Karpas-422 (cell line): ENCODE measurements at places on chromosomes 3 and 15. TPM values are rescaled to one million over a fixed set of nuclear protein-coding genes. Genes with fewer than 3 reads are reported as not detected.

DNAH12 gene
- total RNA-seq: 0.43 TPM in 1 of 2 replicates, not detected in the other

DNA sequence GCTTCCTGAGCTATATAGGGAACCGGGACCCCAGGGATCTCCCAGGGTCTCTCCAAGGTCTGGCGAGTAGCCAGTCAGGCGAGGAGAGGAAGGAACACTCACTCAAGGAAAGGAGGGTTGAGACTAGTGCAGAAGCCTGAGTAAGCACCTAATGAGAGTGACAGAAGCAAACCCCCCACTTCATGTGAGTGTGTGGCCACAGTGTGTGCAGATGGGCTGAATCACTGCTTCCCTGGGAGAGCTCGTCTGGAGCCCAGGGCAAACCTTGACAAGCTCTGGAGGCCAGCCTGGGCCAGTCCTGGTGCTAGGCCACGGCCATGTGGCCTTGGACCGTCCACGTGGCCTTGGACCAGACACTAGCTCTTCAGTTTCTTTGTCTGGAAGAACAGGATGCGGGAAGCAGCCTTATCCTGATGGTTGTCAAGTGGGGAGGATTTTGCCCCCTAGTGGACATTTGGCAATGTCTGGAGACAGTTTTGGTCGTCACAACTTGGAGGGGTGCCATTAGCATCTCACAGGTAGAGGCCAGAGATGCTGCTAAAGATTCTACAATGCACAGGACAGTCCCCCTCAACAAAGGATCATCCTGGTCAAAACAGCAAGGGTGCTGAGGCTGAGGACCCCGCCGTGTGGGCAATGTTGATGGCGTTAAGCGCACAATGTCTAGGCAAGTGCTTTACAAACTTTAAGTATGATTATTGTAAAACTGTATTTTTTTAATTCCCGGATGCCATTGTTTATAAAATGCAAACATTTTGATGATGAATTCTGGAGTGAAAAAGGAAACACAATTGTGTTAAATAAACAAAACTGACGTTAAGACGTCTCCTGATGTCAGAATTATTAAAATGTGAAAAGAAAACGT lies 34.8 kb upstream of the CTSH start:
- H3K27ac ChIP-seq: peak overlapping the region; percentile 81
- DNase-seq: peak; percentile 88
- H3K4me1 ChIP-seq: peaks cover 43% of the 10 kb centered on the region
- no peaks in the 10 kb centered on the region for H3K36me3 ChIP-seq
- no peaks in the 10 kb centered on the region for H3K27me3 ChIP-seq
- H3K4me3 ChIP-seq: peak overlapping the region; percentile 64

DNA sequence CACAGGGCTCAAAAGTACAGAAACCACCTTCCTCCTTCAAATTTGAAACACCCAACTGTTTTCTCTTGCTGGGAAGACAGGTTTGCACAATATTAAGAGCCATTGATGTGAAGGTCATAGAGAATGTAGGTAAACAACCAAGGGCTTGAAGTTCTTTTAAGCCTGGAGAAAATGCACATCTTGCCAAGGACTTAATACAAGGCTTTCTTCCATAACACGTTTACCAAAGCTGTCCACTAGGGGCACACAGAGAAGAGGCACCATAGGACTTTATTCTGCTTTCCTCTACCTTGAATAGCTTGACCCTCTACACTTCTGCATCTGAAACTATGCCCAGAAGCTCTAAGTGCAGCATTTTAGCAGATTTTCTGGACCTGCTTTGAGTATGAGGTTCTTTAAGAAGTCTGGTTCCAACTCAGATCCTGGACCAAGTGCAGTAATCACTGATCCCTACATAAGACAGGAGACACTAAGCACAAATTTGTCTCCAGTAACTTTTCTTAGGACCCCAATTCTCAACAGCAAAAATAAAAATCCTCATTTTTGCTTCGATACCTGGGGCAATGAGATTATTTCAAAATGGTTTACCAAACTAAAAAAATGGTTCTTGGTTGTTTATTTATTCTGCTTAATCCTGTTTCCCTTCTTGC lies 138.0 kb downstream of the FBN1 start:
- H3K27ac ChIP-seq: no peak overlapping the region
- H3K27me3 ChIP-seq: no peaks in the 10 kb centered on the region
- no peaks in the 10 kb centered on the region for H3K36me3 ChIP-seq
- DNase-seq: peak; percentile 80
- no peak overlapping the region for H3K4me3 ChIP-seq

DNA sequence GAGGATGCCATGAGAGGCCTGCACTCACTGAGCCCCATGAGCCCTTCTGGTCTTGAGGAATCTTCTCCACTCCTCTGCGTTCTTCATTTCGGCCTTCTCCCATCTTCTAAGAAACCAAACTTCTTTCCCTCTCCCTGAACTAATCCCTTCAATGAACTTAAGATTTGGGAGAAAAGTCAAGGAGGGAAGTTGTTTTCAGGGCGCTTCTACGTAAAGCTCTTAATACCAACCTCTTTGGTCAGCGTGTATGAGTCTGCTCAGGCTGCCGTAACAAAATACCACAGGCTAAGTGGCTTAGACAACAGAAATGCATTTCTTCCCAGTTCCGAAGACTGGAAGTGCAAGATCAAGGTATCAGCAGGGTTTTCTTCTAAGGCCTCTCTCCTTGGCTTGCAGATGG lies 13.8 kb upstream of the PSMD6 start:
- no peak overlapping the region for H3K27ac ChIP-seq
- peaks cover 30% of the 10 kb centered on the region for H3K4me1 ChIP-seq
- H3K36me3 ChIP-seq: no peaks in the 10 kb centered on the region
- no peaks in the 10 kb centered on the region for H3K27me3 ChIP-seq

DNA sequence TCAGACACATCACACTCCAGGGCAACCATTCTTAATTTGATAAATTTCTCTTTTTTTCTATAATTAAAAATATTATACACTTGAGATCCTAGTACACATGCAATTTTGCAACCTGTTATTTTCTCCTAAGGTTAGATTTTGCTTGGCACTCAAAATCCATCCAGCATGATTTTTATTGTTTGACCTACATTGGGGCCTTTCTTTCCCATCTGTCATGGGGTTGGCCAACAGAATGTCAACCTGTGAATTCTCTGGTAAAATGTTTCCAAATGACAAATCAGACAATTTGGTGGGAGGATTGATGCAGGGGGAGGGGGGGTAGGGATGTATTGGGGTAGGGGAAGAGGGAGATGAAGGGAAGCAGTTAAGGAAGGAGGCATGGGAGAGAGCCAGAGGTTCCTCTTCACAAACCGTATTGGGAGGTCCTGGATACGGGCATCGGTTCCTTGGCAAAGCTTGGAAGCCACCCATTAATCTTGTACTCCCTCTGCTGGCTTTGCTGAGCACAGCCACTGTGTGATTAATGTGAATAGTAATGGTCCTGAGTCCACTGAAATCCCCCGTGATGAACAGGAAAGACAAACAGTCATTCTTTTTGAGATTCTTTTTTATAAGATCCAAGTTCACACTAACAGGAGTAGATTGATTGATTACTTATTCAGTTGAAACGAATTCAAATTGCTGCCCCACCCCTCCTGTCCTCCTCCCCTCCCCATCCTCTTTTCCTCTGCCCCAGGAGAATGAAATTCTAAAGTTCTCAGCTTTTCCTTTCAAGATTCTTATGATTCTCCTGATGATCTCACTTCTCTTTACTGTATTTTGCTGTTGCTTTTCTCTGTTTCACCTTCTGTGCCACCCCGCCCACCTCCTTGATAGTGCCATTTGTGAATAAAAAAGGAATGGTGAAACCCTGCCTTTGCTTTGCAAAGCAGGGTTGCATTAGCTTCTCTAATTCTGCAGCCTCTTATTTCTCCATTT lies 82.2 kb upstream of the SLC25A26 start:
- peaks cover 4% of the 10 kb centered on the region; the same call in 1 of the 2 replicates for H3K4me1 ChIP-seq
- peak; percentile 59 for DNase-seq
- no peaks in the 10 kb centered on the region for H3K27me3 ChIP-seq
- no peaks in the 10 kb centered on the region for H3K36me3 ChIP-seq
- no peak overlapping the region for H3K27ac ChIP-seq

- DNase-seq: no peak
- H3K27me3 ChIP-seq: no peaks in the 10 kb centered on the region
- no peaks in the 10 kb centered on the region for H3K36me3 ChIP-seq
- no peaks in the 10 kb centered on the region for H3K4me1 ChIP-seq
- no peak overlapping the region for H3K27ac ChIP-seq
These were observed 78.1 kb upstream of the LMOD3 start for GRCh38 chr3:69200384-69201068.

LRRC2 gene
- not detected in 2 replicates for total RNA-seq

GRCh38 chr15:41341519-41341918 lies 8.8 kb downstream of the NUSAP1 start:
- no peak overlapping the region for H3K27ac ChIP-seq
- peaks cover 55% of the 10 kb centered on the region for H3K36me3 ChIP-seq
- no peaks in the 10 kb centered on the region for H3K27me3 ChIP-seq
- H3K4me3 ChIP-seq: no peak overlapping the region
- no peak for DNase-seq
- H3K4me1 ChIP-seq: no peaks in the 10 kb centered on the region

DNA sequence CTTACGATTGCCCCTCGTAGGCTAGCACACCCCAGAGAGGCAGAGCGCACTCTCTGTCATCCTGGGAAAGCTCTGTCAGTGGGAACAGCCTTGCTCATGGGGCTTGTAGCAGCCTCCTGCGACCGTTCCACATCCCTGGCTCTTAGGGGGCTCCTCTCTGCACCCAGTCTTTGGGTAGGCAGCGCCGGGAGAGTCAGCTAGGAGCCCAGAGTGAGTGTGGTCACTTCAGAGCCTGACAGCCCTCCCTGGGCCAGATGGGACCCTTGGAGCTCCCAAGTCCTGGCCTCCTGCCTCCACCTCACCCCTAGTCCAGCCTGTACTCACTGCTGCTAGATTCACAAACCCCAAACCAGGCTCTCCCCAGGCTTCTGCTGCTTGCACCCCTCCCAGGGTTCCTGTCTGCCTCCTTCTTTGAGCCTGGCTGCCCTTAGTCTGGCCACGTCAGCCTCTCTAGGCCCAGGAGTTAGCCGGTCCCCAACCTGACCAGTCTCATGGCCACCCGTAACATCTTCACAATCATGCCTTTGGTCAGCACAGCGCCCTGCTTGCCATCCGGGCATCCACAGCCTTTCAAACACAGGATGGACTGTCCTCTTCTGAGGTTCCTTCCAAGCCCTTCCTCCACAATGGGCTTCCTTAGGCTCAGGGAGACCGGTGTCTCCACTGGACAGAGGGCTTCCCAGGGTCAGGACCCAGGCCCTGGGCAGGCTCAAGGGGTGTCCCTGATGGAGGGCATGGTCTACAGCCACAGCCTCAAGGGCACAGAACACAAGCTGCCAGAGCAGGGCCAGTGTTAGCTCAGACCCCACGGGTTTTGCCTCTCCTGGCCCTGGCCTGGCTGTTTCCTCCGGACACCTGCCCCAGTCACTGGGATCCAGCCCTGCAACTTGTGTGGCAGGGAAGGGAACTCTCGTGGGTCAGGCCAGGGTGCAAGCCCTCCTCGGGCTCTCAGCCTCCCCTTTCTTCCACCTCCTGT lies 4.6 kb downstream of the ACSBG1 start:
- H3K4me3 ChIP-seq: no peak overlapping the region
- H3K36me3 ChIP-seq: no peaks in the 10 kb centered on the region
- H3K4me1 ChIP-seq: no peaks in the 10 kb centered on the region
- no peak overlapping the region for H3K27ac ChIP-seq
- DNase-seq: no peak

DNA sequence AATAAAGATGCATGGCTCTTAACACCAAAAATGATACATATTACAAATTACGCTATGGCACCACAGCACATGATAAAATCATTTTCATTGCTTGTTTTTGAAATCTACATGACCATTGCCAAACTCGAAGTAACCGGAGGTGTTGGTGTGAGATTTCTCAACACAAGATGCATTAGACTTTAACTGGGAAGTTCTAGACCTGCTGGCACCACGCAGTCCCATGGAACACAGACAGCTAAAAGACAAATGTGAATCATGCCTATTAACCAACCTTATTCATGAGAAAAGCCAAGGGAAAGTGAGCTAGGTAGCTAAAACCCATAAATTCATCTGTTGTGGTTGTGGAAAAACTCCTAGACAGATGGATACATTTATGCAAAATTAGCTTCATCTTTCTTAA lies 595.4 kb downstream of the FOXP1 start:
- DNase-seq: no peak
- H3K4me3 ChIP-seq: no peak overlapping the region
- no peaks in the 10 kb centered on the region for H3K4me1 ChIP-seq
- no peak overlapping the region for H3K27ac ChIP-seq

DNA sequence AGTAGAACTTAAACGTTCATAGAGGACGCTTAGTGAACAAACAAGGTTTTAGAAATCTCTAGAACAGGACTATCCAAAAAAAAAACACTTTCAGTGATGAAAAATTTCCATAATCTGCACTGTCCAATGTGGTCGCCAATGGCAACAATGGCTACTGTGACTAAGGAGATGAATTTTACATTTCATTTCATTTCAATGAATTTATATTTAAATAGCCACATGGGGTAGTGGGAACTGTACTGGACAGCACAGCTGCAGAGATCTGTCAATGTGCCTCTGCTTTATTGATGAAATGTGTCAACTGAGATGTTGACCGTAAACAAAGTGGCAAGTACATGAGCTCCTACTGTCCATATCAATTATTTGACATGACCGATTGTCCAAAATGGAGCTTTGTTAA lies 222.5 kb downstream of the MAGI1 start:
- no peak for DNase-seq
- H3K4me1 ChIP-seq: no peaks in the 10 kb centered on the region
- no peaks in the 10 kb centered on the region for H3K36me3 ChIP-seq
- no peak overlapping the region for H3K4me3 ChIP-seq
- no peaks in the 10 kb centered on the region for H3K27me3 ChIP-seq
- H3K27ac ChIP-seq: no peak overlapping the region

ACTC1 gene
- not detected in 2 replicates for total RNA-seq

DNA sequence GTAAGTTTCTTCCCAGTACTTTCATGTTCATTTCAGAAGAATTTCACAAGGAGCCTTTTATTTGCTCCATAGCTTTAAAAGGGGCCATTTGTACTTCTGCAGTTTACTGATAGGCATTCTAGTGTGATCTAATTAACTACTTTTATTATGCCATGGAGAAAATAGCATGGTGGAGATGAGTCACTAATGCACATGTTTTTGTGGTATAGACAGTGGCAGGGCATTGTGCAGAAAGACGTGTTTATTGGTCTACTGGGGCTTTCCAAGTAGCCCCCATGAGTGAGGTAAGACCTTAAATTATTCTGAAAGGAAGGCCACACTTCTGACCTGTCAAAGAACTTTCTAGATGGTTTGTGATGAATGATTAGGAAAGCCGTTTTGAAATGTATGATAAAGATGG lies 810.0 kb upstream of the NR2F2 start:
- no peaks in the 10 kb centered on the region for H3K4me1 ChIP-seq
- DNase-seq: no peak
- H3K4me3 ChIP-seq: no peak overlapping the region
- H3K36me3 ChIP-seq: no peaks in the 10 kb centered on the region

DNA sequence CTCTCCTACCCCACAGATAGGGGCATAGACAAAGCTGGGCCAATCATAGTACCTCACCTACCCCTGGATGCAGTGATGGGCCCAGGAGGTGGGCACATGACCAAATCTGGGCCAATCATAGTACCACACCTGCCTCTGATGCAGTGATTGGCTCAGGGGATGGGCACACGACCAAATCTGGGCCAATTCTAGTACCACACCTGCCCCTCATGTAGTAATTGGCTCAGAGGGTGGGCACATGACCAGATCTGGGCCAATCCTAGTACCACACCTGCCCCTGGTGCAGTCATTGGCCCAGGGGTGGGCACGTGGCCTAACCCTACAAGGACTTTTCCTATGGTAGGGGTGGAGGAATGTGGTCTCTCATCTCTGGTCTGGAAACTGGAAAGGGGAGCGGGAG lies 56.9 kb upstream of the MEF2A start:
- H3K4me1 ChIP-seq: peaks cover 93% of the 10 kb centered on the region
- H3K4me3 ChIP-seq: peak overlapping the region; percentile 58; the same call in 1 of the 2 replicates
- H3K27ac ChIP-seq: peak overlapping the region; percentile 98
